CD4-positive, alpha-beta T cell treated with Interleukin-2 at 100 ng/mL for 4 hours (primary cell): ENCODE measurements at places on chromosomes 11 and 22.
A peak's percentile ranks its signal among the peaks of the same experiment; 100 is the strongest.

DNA sequence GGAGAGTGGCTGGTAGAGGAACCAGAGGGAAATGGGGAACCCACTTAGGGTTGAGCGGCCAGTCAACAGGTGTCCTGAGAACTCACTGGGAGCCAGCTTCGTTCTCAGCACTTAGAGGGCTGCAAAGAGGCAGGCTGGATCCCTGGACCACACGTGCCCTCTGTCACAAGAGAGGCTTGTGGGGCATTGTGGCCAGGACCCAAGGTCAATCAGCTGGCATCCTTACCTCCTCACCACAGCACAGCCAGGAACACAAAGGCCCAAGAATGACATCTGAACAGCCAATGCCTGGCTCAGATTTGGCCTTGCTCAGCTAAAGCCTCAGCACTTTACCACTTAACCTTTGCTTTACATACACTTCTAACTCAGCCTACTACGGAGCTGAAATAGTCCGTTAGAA lies 7.4 kb downstream of the MAPK8IP1 start:
- DNase-seq = no peak

DNA sequence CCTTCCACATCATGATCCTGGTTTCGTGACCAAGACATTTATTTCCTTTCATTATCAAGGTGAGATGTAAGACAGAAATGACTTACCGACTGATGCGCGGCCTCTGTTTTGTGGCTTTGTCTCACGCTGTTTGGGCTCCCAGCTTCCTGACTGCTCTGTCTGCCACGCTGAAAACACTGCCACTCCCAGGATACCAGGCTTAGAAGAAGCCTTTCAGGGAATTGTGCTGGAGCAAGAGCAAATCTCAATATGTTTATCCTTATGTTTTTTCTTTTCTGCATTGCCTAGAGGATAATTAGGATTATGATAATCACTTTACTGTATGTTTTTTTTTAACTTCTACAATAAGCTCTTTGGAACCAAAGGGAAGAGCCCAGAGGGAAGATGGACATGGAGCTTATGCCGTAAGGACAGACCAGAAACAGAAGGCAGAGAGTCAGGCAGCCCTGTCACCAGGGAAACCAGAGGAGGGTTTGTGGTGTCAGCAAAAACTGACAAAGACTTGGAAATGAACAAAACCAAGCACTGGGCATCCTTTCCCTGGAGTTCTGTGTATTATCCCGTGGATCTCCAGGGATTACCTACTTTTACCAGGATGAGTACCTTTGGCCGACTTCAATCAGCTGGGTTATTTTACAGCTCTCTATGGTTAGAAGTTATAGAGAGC lies 68.2 kb upstream of the ISX start:
- DNase-seq = no peak

DNA sequence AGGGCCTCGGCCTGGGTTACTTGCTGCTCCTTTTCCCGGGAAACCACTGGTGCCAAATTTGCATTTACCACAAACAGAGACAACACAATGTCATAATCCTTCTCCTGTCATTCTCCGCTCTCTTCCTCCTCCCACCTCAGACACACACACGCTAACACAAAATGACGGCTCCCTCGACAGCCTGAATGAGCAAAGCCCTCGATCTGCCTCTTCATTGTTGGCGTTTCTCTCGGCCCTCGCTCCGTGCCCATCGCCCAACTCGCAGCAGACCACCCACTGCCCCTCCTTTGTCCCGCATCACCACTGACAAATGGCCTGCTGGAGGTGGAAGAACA lies 12.5 kb upstream of the TCF20 start:
- no peak for DNase-seq

- no peak for DNase-seq
Observed at GRCh38 chr11:64297699-64298358, 2.3 kb upstream of the CATSPERZ start.

GRCh38 chr22:25362215-25362882 lies 142.9 kb downstream of the CRYBB2 start:
- peak; percentile 64 for DNase-seq

DNA sequence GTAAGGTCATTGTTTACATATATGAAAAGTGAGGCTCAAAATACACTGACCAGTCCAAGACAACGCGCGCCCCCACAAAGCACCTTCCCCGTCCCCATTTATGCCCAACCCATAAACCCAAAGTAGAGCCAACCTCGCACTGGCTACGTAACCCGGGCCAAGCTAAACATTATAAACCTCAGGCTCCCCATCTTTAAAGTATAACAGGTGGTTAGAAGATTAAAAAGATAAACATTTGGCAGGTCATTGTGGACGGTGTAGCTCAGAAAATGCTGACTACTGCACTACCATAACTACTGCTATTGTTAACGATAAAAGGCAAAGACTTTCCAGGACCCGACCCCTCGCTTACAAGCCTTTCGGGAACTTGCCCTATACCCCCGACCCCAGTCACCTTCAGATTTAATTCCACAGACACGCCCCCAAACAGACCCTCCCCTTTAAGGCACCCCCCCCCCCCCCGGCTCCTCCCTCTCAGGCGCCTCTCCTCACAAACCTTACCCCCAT lies 470 bp downstream of the NUMA1 start:
- no peak for DNase-seq

DNA sequence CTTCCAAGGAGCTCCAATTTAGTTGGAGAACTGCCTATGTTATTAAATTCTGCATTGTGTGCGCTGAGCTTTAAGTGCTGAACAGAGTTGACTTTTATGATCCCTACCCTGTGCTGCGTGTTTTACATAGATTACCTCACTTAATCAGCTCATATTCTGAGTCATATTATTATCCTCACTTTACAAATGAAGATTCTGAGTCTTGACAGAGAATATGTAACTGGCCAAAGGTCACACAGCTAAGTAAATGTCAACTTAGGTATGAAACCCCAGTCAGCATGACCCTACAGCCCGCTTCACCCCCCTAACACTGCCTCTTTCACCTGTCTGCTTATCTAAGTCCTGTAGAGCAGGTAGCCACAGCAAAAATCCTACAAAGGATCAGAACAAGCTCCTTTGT lies 19.8 kb upstream of the TMPRSS5 start:
- DNase-seq = no peak
